ENCODE measurements at places on chromosomes 2 and 18. TPM values are rescaled to one million over a fixed set of nuclear protein-coding genes. Genes with fewer than 3 reads are reported as not detected.

DNA sequence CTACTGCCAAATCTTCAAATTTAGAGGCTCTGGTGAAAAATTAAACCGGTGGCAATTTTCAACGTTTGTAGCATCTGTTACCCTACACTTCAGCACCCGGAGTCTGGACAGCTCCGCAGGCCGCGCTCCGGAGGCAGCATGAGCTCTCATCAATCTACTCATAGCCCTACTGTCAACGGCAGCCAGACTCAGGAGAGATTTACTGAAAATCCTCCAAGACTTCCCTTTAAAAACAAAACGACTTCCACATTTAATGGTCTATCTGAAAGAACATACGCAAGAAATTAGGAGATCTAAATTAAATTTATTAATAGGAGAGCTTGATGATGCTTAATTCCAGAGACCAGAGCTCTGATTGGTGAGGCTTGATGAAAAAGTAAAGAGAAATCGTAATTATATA is 970 bp upstream of the ADCYAP1 start:
- DNase-seq: peak; percentile 34

Gene SNX17
- polyA plus RNA-seq: 71.2 TPM

DNA sequence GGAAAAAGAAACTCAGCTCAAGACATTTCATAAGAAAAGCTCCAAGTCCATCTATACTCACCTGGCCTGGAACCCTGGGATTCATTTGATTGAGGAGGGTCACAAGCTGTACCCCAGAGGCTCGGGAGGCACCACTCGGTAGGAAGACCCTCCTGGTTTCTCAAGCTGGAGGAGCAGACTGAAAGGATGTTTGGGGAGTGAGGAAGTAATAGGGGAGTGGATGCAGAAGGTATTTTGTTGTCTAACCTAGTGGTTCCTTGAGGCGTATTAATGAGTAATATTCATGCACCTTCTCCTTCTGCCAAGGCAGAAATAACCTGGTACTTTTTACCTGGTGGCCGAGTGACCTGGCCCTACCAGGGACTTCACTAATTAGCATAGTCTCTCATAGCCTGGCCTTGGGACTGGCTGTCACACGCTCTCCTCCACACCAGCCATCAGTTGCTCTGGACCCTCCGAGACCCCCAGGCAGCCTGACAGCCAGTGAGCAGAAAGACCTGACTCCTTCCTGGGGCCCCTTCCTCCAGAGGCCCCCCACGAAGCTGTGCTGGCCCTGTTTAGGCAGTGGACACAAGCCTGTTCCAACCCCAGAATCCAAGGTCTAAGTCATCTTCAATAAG is 161.4 kb downstream of the BCL2 start:
- DNase-seq: no peak

DNA sequence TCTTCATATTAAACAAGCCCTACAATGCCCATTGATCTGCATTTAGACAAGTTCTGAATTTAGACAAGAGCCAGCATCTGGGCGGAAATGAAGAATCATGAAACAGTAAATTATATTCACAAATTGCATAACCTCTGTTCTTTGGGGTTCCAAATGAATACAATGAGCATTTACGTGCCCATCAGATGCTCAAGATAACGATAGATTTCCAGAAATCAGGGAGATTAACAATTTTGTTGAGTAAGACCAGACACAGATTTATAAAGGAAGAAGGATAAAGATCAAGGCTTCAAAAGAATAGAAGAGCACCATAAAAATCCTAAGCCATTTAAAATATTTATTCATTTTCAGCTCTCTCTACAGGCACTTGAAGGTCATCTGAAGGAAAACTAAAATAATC is 59.7 kb upstream of the CDH20 start:
- DNase-seq: no peak

- no peak for DNase-seq
Observed at GRCh38 chr2:239765076-239765845, 259.9 kb downstream of the NDUFA10 start.

- no peak for DNase-seq
Observed at GRCh38 chr2:11631462-11631861, 38.5 kb downstream of the NTSR2 start.

- DNase-seq: no peak
Observed at GRCh38 chr2:223365158-223365679, 236.9 kb downstream of the SCG2 start.

Gene SNED1
- 3.6 TPM for polyA plus RNA-seq

Gene UNC80
- 2.4 TPM for polyA plus RNA-seq

- no peak for DNase-seq
Observed at GRCh38 chr2:10368491-10369231, 66.0 kb downstream of the HPCAL1 start.

Gene PSMA8
- polyA plus RNA-seq: not detected

- no peak for DNase-seq
Observed at GRCh38 chr2:68448671-68449653, 18.1 kb downstream of the FBXO48 start.

- no peak for DNase-seq
Observed at GRCh38 chr2:58019229-58019628, 27.4 kb upstream of the VRK2 start.

GRCh38 chr2:112880091-112880531 is 30.9 kb upstream of the IL37 start:
- no peak for DNase-seq

DNA sequence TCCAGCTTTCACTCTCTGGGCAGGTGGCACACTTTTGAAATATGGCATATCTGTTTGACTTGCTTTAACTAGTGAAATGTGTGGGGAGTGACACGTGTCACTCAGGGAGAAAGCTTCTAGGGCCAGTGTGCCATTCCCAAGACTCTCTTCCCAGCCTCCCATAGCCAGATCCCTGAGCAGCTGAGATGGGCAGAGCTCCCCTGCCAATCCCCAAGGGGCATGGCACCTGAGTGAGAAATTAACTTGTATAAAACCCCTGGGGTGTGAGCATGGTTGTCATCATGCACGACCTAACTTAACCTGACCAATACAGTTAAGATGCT is 39.0 kb upstream of the MARCO start:
- DNase-seq: no peak

Gene KATNAL2
- polyA plus RNA-seq: 6.8 TPM

Gene SLC8A1
- 6.5 TPM for polyA plus RNA-seq

Gene TANC1
- polyA plus RNA-seq: 22.2 TPM
